Activated CD4-positive, alpha-beta T cell treated with anti-CD3 and anti-CD28 coated beads for 4 hours (primary cell): ENCODE measurements at places on chromosomes 5 and 9.

- DNase-seq: no peak
Observed at GRCh38 chr9:137055385-137056364, 1.8 kb upstream of the ENTPD2 start.

DNA sequence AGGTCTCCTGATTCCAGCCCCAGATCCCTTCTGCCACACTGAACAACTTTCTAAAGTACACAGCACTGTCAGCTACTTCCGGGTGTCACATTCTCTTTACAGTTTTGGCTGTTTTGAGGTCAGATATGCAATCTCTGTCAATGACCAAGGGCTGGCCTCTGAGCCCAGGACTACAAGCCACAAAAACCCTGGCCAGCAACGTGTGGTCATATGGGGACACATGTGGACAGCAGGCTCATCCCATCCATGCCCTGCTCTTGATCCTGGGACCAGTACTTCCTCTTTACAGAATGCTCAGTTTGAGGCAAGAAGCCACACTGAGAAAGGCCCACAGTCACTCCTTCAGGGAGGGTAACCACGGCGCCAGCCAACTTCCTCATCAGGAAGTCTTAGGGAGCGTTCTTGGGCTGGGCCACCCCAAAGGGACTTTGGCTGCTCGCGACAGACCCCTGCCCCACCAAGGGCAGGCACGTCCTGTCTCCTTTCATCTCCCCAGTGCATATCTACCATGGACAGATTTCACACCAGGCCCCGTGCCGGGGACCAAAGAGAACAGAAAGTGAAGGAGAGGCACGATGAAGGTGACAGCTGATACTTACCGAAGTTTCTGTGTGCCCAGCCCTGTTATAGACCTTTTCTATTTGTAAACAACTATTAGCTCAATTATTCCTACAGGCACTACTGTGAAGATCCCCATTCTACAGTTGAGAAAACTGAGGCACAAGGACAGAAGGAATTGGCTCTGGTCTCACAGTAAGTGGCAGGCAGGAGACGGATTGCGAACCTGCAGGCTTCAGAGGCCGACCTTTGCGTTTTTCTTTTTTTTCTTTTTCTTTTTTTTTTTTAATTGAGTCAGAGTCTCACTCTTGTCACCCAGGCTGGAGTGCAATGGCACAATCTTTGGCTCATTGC lies 37.3 kb downstream of the STK10 start:
- DNase-seq: no peak

- no peak for DNase-seq
Observed at GRCh38 chr5:96148376-96148775, 186.7 kb upstream of the ELL2 start.

GRCh38 chr9:82810915-82811314 lies 252.0 kb downstream of the RASEF start:
- no peak for DNase-seq

GRCh38 chr5:81525690-81526089 lies 131.8 kb upstream of the ACOT12 start:
- DNase-seq: no peak
